NCI-H69 (cell line): ENCODE measurements at places on chromosomes 1 and 21.

DNA sequence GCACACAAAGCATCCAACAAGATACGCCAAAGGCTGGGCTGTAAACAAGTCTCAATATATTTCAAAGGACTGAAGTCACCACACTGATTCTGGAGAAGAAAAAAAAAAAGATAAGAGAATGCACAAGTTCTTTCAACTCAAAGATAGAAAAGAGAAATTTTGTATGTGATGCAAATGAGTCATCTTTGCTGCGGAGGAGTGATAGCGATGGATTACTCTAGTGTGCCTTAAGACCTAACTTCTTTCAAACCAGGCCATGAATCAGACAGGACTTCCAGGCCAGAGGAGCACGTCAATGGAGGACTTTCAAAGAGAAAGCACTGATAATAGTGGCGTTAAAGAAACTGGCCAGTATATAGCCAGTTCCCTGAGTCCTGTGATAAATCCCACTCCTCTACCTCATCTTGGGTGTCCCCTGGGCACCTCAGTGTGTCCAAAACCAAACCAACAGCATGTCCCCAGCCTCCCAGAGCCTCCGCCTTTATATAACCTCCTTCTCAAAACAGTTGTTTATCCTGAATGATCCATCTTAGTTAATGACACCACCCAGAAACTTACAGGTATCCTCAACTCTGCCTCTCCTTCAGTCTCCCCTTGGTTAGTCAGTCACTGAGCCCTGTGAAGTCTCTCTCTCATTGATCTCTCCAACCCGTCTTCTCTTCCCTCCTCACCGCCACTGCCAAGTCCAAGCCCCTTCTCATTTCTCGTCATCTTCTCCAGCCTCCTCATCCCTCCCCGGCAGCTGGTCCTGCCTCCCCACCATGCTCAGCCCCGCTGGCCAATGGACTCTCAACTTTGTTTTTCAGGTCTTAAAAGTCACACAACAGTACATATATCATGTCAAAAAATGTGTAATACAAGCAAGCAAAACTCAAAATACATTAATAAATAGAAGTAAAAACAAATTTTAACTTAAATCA lies 47.2 kb upstream of the IFFO2 start:
- DNase-seq: no peak

GRCh38 chr1:13651279-13651678 lies 48.7 kb upstream of the PRDM2 start:
- no peak for DNase-seq

- DNase-seq: no peak
Measured at GRCh38 chr1:235608278-235608677, 41.3 kb downstream of the GNG4 start.

GRCh38 chr21:39855595-39855994 lies 11.6 kb upstream of the PCP4 start:
- no peak for DNase-seq

DNA sequence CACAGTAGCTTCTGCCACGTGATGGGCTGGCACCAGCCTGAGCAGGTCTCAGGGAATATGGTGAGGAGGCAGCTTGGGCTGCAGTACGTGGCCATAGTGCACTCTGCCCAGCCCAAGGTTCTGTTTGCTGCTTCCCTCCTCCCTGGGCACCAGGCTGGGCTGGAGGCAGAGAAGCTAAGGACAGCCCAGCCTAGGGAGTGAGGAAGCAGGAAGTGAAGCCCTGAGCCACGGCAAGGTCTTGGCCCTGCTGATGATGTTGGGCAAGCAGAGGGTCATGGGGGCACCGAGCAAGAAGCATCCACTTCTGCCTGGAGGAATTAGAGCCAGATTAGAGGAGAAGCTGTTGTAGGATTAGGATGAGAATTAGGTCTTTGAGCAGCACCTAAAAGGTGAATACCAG lies 326.7 kb upstream of the VAMP3 start:
- DNase-seq: no peak

- no peak for DNase-seq
Measured at GRCh38 chr1:54352755-54353154, 53.4 kb downstream of the SSBP3 start.

- peak; percentile 36 for DNase-seq
Measured at GRCh38 chr1:88685259-88685620, 1.2 kb downstream of the PKN2 start.

GRCh38 chr1:32727876-32728275 lies 25.3 kb upstream of the SYNC start:
- DNase-seq: no peak

- no peak for DNase-seq
Measured at GRCh38 chr1:118302145-118302544, 117.1 kb upstream of the SPAG17 start.

DNA sequence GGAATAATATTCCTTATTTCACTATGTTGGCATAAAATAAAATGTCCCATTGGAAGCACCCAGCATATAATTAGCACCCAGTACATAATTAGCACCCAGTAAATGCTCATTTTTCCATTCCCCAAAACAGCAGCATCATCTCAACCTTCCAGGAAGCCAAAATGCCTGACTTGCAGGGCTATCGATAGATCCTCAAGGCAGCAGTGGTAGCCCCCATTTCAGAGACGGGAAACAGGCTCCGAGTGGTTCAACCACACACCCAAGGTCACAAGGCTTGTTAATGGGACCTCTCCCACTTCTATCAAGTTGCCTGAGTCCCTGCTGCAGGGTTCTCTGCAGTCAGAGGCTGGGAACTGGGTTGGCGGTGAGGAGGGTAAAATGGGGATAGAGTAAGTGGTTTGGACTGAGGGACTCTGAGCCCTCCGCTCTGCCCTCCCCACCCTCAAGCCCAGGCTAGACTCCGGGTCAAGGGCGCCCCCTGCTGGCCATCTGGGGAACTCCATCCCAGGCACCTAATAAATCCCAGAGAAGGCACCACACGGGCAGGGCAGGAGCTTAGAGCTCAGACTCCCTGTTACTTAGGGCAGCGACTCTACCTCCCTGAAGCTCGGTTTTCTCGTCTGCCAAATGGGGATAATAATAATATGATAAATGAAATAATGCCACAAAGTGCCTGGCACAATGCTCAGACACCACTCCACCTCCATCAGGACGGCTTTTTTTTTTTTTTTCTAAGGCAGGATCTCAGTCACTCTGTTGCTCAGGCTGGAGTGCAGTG lies 21.9 kb upstream of the LAPTM5 start:
- peak; percentile 81 for DNase-seq

DNA sequence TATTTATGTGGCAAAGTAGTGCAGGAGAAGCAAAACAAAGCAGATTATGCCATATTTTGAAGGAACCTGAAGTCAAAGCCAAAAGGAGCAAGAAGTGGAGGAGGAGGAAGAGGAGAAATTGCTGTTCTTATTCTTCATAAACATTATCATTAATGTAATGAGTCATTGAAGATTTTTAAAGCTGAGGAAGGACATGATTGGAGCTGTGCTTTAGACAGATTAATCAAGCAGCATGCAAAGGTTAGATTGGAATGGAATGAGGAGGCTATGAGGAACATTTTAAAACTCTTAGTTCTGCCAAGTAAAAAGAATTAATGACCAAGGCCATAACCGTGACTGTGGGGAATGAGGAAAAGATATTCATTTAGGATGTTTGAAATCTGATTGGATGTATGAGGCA lies 33.0 kb upstream of the HSD17B7 start:
- DNase-seq: no peak

- DNase-seq: peak; percentile 49
Measured at GRCh38 chr1:181044449-181044966, 10.7 kb downstream of the MR1 start.

DNA sequence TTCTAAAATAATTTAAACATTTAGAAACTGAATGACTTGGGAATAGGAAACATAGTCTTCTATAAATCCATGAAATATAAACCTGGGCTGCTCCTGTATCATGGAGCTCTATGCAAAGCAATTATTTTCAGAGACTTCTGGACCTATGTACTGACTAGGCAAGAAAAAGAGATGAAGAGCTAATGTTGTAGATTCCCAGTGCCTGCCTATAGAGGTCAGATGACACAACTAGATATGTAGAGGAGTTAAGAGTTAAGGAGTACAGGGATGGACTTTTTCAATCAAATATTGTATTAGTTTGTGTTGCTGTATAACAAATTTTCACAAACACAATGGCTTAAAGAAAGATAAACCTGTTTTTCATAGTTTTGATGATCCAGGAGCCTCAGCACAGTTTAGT lies 1434.5 kb downstream of the KCNT2 start:
- no peak for DNase-seq

- DNase-seq: peak; percentile 85
Measured at GRCh38 chr21:42671778-42672593, 18.6 kb downstream of the PDE9A start.

- DNase-seq: peak; percentile 82
Measured at GRCh38 chr1:50968821-50969610, 1.0 kb upstream of the CDKN2C start.

GRCh38 chr1:222413436-222413835 lies 134.5 kb downstream of the HHIPL2 start:
- peak; percentile 59 for DNase-seq

DNA sequence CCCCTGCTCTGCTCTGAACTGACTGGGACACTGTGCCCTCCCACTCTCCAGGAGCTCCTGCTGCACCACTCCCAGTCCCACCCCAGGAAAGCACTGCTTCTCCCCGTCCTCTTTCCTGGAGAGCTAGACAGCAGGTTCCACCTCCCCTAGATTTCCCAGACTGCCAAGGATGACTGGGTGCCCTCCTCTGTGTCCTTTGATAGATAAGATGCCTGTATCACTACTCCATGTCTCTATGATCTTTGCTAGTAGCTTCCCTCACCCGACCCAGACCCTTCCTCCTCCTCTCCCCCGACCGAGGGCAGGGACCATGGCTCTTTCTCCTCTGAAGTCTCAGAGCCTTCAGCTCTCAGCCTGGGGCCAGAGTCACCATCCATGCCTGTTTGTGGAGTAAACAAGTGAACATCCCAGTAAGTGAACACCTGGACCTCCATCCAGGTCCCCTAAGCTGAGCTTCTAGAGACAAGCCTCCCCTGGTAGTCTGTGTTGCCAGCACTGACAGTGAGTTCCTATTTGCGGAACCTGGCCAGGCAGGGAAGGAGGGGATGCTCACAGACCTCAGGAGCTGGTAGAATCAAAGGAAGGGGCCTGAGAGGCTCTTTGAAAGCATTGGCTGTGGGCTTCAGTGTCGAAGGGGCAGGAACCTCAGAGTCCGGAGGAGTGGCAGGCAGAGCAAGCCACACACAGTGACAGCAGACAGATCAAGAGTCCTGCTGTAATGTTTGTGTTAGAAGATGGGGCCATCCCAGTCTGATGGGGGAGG lies 104.0 kb downstream of the PAX7 start:
- DNase-seq: no peak
